ENCODE measurements at places on chromosomes 7 and 10.

GRCh38 chr10:33476757-33477273 is 142.3 kb upstream of the NRP1 start:
- DNase-seq, result no peak

DNA sequence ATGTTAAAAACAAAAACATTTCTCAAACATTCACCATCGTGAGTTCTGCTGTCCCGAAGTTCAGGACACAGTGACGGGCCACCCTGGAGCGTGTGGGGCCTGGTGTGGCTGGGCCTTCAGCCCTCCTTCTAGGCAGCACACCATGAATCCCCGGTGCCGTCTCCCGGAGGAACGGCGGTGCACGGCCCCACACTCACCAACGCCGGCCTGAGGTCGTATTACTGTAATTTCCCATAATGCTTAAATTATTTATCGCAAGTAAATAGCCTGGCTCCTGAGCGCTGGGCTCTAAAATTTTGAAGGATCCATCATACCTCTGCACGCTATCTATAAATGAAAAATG is 1.4 kb downstream of the STK32C start:
- no peak for DNase-seq

- peak; percentile 32 for DNase-seq
Observed at GRCh38 chr7:97971120-97971989, 18.6 kb downstream of the OCM2 start.

- no peak for DNase-seq
Observed at GRCh38 chr7:34070511-34071323, 165.4 kb downstream of the BMPER start.

DNA sequence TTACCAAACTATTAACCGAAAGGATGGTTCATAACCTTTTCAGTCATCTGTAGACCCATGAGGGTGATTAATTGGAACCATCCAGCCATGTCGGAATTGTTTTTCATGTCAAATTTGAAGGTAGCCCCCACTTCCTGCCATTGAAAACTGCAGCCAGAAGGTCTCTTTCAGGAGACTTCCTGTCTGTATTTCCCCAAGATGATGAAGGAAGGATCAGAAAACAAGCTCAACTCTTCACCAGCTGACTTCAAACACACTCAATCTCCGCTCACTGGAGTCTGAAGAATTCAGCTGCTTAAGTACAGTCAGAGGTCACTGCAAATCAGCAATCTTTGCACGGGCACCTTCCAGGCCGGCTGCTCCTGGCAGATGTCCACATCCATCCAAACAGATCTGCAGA is 291.7 kb upstream of the NPVF start:
- DNase-seq, result no peak

- DNase-seq, result no peak
Observed at GRCh38 chr7:35781767-35782515, 18.9 kb upstream of the SEPTIN7 start.

GRCh38 chr10:51651063-51651462 is 48.3 kb downstream of the CSTF2T start:
- no peak for DNase-seq

- DNase-seq, result no peak
Observed at GRCh38 chr7:94423863-94424735, 29.4 kb downstream of the COL1A2 start.

DNA sequence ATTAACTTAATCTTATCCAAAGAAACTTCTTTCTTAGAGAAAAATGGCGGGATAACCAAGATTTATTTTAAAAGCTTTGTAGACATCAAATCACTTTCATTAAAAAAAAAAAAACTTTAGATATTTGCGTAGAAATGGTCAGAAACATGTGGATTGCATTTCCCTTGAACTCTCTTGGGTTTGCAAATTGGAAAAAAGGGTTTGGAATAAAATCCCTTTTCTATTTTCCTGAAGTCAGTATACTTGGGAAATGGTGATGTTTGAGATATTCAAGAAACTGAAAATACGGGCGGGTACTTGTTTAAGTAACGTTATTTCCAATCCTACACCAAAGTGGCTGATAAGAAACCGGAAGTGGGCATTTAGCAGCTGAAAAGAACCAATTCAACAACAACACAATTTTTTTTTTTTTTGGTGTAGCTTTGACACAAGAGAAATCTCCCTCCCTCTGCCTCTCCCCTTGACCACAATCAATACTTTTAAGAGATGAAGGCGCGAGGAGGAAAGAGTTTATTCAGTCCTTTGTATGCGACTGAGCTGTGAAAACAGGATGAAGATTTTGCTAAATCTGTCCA is 13.7 kb upstream of the GFRA1 start:
- no peak for DNase-seq

DNA sequence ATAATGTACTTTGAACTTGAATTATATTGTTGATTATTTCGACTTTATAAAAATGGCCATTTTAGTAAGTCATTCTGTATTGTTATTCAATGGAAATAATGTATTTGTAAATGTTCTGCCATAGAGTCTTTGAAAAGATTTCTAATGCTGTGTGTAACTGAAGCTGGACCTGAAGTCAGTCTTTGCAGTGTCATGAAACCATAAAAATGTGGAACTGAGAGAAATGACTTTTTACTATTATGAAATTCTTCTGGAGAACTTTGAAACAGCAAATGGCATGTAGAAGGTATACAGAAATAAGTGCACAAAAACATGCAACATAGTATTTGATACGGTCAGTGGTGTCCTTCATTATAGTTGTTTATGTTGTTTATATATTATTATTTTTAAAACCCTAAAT is 59.7 kb upstream of the ADRA2A start:
- DNase-seq, result peak; percentile 34

DNA sequence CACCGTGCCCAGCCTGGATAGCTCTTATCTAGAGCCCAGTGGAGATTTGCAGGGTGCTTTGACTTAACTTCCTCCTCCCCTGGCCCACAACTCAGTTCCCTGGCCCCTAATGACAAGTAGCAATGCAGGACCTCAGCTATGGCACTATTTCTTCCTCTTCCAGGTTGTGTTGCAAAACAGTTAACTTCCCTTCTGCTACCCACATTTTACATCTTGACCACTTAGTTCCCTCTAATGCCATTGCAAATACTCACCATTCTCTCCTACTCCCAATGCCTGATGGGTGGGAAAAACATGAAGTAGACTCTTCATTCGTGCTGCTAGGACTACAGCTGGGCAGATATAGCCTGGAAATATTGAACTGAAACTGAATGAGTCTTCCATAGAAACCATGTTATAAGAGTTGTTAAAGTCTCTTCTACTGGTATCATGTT is 39.1 kb upstream of the FGL2 start:
- DNase-seq, result peak; percentile 97

- no peak for DNase-seq
Observed at GRCh38 chr7:149751043-149751775, 22.2 kb downstream of the ZNF467 start.

GRCh38 chr10:89615112-89615511 is 29.9 kb downstream of the PANK1 start:
- no peak for DNase-seq

DNA sequence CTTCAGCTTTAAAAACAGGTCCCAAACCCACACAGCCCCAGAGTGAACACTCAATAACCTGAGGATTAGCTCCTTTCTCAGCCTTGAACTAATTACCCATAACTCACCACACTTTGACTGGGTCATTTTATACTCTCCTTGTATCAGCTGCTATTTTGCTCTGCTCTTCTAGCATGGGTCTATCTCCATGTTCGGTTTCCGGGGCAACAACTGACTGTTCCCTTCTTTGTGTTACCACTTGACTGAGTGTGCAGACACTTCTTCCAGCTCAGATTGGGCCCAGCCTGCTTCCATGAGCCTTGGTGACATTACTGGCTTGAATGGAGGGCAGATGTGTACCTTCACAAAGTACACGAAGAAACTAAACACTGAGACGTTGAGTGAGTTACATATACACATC is 31.5 kb upstream of the PRPS1L1 start:
- no peak for DNase-seq

GRCh38 chr10:63214571-63214970 is 81.4 kb downstream of the NRBF2 start:
- DNase-seq, result no peak

- no peak for DNase-seq
Observed at GRCh38 chr7:3928727-3929515, 627.9 kb downstream of the SDK1 start.

DNA sequence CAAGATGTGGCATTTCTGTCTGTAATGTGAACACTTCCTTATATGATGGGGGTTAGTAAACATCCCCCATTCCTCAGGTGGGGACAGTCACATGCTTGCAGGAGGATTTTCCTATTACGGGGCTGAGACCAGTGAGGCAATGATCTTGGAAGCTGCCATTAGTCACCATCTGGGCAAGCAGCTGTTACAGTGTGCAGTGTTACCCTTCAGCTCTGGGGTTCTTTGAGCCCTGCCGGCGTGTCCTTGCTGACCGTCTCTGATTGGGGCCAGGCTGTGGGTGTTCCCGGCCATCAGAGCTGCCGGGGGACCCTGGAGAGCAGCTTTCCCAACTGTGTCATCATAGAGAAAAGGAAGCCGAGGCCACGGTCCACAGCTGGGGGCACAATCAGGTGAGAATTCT is 126.8 kb upstream of the FAM20C start:
- DNase-seq, result no peak

- DNase-seq, result no peak
Observed at GRCh38 chr10:49083261-49083660, 32.1 kb downstream of the VSTM4 start.

GRCh38 chr7:71665716-71666115 is 533.8 kb downstream of the GALNT17 start:
- no peak for DNase-seq

DNA sequence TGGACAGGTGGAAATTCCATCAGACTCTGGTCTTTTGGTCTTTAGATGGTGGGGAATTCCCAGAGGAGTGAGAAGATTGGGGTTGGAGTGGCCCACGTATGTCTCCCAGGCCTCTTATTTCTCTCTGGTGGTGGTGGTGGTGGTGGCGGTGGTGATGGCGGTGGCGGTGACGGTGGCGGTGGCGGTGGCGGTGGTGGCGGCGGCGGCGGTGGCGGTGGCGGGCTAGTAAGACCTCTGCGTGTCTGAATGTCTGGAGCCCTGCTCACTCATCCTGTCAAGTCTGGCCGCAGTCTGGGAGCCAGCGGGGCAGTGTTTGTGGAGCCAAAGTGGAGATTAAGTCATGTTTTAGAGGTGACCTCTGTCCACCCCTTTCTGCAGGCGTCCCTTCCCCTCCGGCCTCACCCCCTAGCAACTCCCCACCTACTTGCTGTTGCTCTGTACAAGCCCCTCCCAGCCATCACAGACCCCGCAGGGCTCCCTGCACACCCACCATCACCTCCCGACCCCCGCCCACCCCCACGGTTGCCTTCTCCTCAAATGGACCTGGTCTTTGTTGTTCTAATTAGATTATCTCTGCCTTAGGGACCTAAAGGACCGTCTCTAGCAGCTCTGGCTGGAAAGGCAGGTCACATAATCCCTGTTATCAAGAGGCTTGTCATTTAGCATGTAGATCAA is 165.0 kb upstream of the TBX20 start:
- no peak for DNase-seq

GRCh38 chr10:27745732-27746396 is at the start of gene MKX:
Gene MKX (minus strand): TSS chr10:27745819. CDS start chr10:27743415, 2,404 bp downstream.
- DNase-seq, result no peak

DNA sequence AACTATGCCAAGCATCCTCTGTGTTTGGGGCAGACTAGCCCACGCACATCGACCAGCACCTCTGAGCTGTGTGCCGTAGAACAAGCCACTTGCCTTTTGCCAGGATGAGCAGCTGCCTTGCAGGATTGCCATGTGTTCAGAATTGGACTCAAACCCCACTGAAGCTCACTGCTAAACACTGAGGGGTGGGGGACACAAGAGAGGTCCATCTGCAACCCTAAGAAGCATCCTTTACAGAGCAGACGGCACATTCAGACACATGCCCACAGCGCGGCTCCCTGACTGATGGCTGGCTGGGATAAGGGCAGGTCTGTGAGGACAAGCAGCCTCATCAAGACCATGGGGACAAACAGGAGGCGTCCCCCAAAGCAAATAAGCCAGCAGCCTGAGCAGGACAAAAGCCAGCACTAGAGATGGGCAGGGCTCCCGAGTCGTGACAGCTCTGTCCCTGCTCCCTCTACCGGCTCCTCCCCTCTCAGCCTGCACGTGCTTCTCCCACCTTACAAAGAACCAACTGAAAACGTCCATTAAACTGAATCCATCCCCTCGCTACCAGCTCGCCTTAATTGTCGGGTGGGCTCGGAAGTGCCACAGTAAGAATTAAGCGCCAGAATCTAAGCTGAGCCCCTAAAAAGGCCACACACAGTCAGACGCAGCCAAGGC is 114.2 kb downstream of the PRKAG2 start:
- DNase-seq, result no peak
